ENCODE measurements at places on chromosomes 6 and 20.

DNA sequence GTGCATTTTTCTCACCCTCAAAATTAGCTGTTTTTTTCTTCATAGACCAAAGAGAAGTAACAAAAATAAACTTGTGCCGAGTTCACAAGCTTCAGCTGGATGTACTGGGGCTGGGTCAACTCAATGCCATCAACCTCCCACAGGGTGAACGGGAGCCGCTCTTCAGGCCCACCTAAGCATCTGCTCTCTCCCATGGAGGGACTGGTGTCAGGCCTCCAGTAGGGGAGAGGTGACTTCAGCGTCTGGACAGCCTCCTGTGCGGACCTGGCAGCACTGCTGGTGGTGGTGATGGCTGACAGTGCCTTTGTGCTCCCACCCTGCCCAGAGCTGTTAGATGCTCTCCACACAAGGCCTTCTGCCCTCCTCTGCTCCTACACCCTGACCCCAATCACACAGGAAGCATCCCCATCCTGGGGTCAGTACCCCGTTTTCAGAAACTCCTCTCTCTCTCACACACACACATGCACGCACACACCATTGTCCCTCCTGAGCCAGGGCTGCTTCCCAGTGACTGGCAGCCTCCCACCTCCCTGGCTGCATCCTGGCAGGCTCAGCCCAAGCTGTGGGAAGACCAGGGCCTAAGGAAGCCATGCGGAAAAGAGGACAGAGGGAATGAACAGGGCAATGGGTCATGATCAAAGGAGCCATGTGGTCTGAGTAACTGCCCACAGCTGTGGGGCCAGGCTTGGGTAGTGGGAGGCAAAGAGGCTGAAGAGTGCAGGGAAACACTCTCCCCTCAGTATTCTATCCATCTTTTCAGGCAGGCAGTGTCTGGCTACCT is 17.7 kb downstream of the CST8 start:
- H3K27me3 ChIP-seq = no peaks in the 10 kb centered on the region
- no peak for DNase-seq
- no peak overlapping the region for H3K4me3 ChIP-seq
- no peaks in the 10 kb centered on the region for H3K4me1 ChIP-seq

GRCh38 chr6:32483968-32484613 is 44.4 kb downstream of the HLA-DRA start:
- H3K4me1 ChIP-seq = no peaks in the 10 kb centered on the region
- H3K4me3 ChIP-seq = no peak overlapping the region
- H3K36me3 ChIP-seq = no peaks in the 10 kb centered on the region
- no peak for DNase-seq
- H3K27ac ChIP-seq = no peak overlapping the region
- no peaks in the 10 kb centered on the region for H3K27me3 ChIP-seq

DNA sequence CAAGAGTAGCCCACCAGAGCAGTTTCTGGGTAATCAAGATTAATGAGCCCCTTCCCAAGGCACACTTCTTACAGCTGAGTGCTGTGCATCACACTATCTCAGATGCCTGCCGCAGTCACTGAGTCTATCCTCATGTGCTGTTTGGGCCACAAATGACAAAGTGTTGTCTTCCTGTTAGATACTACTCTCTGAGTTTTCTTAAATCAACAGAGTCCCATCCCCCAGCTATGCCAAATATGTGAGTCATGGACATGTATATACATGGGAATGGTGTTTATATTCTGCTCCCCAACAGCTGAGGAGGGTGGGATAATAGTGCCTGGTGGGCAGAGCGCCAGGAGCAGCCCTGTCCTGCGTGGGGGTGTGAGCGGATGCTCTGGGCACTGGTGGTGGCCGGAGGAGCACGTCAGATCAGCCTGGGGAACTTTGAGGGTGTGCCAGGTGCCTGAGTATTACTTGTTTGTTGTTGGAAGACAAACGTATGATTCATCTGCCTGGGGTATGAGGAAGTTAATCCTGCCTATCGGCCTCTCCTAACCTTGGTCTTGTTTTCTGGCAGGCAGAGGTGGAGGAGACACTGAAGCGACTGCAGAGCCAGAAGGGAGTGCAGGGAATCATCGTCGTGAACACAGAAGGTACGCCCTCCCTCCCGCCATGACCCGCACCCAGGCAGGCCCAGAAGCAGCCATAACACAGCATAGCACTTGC is 9.6 kb downstream of the DYNLRB1 start:
- no peak overlapping the region for H3K4me3 ChIP-seq
- peak; percentile 74 for DNase-seq
- H3K27ac ChIP-seq = peak overlapping the region; percentile 84
- peaks cover 3% of the 10 kb centered on the region for H3K36me3 ChIP-seq
- H3K27me3 ChIP-seq = no peaks in the 10 kb centered on the region

- no peaks in the 10 kb centered on the region for H3K27me3 ChIP-seq
- DNase-seq = no peak
- H3K27ac ChIP-seq = no peak overlapping the region
- no peaks in the 10 kb centered on the region for H3K4me1 ChIP-seq
These were observed 176.9 kb upstream of the OPRM1 start for GRCh38 chr6:153862139-153862538.

DNA sequence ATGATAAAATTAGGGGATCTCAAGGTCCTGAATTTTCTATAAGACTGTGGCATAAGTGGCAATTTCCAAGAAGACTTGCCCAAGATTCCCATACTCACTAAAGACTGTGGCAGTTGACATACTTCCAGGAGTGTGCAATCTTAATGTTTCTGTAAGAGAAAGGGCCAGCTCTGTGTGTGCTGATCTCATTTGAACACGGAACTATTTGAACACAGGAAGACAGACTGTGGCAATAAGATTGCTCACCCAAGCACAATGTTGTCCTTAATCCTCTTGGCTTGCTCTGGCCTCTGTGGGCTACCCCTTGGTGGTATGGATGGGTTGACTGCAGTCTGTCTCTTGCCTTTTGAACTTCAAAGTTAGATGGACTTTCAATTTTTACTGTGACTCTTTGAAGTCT is 151.4 kb downstream of the PHF3 start:
- H3K27me3 ChIP-seq = no peaks in the 10 kb centered on the region
- H3K4me3 ChIP-seq = no peak overlapping the region
- no peaks in the 10 kb centered on the region for H3K4me1 ChIP-seq
- H3K36me3 ChIP-seq = no peaks in the 10 kb centered on the region
- DNase-seq = no peak

GRCh38 chr6:129253727-129254126 is 370.8 kb downstream of the LAMA2 start:
- H3K27me3 ChIP-seq = peaks cover 7% of the 10 kb centered on the region
- no peak for DNase-seq
- H3K36me3 ChIP-seq = no peaks in the 10 kb centered on the region
